Stimulated activated CD8-positive, alpha-beta memory T cell treated with anti-CD3 and anti-CD28 coated beads, Interleukin-15, amount 100 ng/mL, for 24 hours (primary cell): ENCODE measurements at places on chromosomes 7 and 10.

- no peak for DNase-seq
Observed at GRCh38 chr10:33635967-33636515, 301.6 kb upstream of the NRP1 start.

- DNase-seq: no peak
Observed at GRCh38 chr10:110107430-110107829, 99.6 kb downstream of the ADD3 start.

DNA sequence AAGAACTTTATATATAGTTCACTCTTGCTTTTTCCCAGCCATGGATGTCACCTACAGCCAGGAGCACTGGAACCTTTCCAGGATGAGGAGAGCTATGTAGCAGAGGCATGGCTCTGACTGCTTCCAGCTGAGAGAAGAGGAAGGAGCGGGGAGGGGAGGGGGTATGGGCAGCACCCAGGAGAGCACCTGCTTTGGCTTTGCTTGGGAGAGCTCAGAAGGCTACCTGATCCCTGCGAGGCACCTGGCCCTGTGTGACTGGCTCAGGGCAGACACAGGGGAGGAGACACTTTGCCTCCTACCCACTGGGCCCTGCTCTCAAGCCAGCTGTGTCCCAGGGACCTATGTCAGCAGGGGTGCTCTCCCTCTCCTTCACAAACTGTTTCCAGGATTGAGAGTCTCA lies 67.1 kb downstream of the HK1 start:
- DNase-seq: no peak

GRCh38 chr10:44398271-44398670 lies 13.4 kb upstream of the CXCL12 start:
- DNase-seq: no peak

DNA sequence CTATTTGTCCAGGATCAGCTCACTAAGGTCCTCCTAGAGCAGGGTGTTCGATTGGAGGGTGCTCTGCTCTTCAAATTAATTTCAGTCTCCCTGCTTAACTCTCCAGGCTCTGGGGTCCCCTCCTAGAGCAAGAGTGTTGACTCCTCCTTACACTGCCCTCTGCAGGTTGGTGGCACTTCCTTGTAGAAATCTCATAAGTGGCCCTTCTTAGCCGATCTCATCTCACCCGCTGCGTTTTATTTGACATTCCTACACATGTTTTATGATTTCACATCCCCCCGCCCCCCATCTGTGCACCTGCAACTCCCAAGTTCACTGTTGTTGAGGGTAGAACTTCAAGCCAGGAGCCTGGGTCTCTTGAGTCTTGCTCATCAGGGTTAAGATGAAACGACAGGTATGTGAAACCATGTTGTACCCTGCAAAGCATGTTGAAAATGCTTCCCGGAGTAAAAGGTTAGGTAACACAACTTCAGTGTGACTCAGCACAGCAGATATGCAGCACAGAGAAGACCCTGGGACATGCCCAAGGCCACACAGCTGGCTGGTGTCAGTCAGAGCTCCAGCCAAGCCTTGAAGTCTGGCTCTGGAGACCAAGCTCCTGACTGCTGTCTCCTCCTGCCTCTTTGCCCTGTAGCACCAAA lies 171.2 kb downstream of the PRKAG2 start:
- DNase-seq: no peak

DNA sequence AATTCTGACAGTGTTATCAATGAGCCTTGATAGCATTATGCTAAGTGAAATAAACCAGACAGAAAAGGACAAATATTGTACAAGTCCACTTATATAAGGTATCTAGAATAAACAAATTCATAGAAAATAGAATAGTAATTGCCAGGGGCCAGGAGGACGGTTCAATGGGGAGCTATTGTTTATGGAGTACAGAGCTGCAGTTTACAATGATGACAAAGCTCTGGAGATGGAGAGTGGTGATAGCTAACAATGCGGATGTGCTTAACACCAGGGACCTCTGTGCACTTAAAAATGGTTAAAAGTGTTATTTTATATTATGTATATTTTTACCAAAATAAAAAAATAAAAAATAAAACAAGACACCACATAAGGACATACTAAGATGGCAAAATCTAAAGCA lies 46.1 kb upstream of the ZNF33B start:
- no peak for DNase-seq

DNA sequence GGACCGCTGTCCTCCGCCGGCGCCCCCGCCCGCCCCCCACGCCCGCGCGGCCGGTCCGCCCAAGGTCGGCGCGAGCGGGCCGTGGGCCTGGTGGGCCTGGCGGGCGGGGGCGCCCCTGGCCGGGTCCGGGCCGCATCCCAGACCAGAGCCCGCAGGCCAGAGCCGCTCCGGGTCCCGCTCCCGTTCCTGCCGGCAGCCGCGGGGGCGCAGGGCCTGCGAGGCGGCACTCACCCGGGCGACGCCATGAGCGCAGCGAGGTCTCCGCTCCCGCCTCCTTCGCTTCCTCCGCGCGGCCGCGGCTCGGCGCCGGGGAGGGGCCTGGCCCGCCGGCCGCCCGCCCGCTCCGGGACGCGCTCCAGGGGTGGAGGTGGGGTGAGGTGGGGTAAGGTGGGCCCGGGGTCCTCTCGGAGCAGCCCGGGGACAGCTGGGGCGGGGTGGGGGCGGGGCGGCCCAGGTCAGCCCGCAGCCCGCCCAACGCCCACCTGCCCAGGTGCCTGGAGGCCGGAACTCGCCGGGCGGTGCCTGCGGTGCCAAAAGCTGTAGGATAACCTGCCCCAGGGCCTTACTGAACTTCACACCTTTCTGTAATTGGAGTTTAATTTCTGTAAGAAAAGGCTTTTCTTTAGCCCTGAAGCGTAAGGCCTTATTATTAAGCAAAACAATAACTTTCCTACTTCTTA lies at the start of gene URGCP:
Gene URGCP (minus strand): TSS at position 266 of the 680 bp plus-strand sequence. CDS start 21 bp downstream, at position 245.
- peak; percentile 11 for DNase-seq

- no peak for DNase-seq
Observed at GRCh38 chr7:92831716-92832533, 4.4 kb downstream of the CDK6 start.

GRCh38 chr10:58372607-58373441 lies 12.4 kb upstream of the TFAM start:
- no peak for DNase-seq
